ENCODE measurements at places on chromosomes 6 and 20. TPM values are rescaled to one million over a fixed set of nuclear protein-coding genes. Genes with fewer than 3 reads are reported as not detected.

GRCh38 chr6:148501178-148501590 is 158.5 kb downstream of the SASH1 start:
- DNase-seq: no peak

The PHACTR1 gene
- total RNA-seq: 1.6 TPM

GRCh38 chr6:113733381-113733780 is 123.8 kb upstream of the MARCKS start:
- no peak for DNase-seq

DNA sequence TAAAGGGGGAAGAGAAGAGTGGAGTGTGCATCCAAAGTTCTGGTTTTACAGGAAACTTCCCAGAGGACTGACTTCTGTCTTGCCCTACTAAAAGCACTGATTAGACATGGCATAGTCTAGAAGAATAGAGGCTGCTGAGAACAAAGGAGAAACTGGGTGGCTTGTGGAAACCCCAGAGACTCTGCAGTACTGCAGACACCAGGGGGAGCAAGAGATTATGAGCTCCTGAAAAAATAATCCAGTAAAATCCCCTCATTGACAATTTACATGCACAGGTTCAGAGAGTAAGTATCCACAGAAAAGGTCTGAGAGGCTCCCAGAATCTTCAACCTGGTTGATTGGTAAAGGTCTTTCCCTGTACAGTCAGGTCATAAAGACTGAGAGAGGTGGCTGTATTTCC is 48.7 kb upstream of the CLVS2 start:
- DNase-seq: no peak

The LY6G6C gene
- not detected for total RNA-seq

DNA sequence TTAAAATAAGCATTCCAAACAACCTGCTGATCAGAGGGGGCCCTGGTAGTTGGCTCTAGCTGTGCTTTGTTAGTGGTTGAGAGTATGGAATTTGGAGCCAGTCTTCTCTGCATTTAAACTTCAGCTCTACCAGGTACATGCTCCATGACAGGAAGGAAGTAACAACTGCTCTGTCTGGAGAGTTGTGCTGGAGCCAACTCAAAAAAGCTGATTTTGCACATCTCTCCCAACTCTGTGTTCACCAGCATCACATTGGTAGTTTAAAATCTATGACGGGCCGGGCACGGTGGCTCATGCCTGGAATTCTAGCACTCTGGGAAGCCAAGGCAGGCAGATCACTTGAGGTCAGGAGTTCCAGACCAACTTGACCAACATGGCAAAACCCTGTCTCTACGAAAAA is 68.8 kb upstream of the BMP2 start:
- no peak for DNase-seq

- DNase-seq: no peak
These were observed 401.7 kb downstream of the ZFAND3 start for GRCh38 chr6:38221251-38221650.

The FAM217A gene
- total RNA-seq: not detected

DNA sequence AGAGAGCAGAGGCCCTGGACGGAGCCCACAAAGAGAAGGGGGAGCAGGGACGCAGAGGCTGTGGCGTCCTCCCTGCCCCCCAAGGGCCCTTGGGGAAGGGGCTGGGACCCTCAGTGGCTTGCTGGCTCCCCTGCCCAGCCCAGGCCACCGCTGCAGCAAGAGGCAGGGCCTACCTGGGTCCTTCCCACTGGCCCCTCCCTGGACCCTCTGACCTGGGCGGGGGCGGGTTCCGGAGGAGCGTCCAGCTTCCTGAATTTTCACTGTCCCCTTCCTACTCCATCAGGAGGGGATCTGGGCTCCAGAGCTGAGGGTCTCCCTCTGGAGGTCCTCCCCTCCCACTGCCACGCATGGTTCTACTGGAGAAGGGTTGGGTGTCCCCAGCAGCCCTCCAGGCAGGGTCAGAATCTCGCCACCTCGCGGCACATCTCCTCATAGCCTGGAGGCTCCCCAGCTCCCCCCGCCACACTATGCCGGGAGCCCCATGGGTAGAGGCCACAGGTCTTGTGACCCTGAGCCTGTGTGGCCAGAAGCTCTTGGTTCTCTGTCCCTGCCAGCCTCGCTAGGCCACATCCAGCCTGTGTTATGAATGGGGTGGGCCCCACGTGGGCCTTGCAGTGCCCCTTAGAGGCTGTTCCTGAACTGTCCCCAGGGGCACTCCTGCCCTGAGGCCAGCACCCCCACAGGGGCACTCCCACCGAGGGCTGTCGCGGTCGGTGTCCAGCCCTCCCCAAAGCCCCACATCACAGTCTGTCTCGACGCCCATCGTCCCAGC is 1.0 kb upstream of the SOX18 start:
- DNase-seq: no peak

- DNase-seq: no peak
These were observed 421.9 kb downstream of the PREX1 start for GRCh38 chr20:48405909-48406308.

DNA sequence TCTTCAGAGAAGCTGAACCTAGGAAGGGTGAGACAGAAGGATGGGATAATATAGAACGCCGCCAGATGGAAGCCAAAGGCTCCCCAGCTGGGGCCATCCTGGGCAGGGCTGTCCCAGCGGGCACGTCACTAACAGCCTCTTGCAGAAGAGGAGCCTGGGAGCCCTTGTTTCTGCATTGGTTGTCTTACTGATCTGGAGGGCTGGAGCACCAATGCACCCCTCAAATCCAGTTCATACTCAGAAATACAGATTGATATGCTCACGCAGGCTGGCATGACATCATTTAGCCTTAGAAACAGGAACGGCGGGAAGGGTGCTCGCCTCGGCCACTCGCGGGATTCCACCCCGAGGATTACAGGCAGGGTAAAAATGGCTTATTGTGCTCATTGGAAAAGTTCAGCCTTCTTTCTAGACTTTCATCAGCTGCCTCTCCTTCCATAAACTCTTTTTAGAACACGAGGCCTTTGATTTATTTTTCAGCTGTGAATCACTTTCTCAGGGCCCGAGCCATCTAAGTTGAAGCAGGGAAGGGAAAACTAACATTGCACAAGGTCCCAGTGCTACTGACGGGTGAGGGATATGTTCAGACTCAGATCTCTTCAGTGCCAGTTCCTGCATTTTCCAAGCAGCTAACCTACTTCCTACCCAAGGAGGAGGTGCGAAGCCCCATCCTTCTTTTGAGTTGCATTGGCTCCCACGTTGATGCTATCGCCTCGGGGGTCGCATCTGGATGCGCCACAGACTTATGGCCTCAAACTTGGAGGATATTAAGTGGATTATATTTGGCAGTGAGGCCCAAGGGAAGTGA is 82.3 kb downstream of the GMPR start:
- no peak for DNase-seq

DNA sequence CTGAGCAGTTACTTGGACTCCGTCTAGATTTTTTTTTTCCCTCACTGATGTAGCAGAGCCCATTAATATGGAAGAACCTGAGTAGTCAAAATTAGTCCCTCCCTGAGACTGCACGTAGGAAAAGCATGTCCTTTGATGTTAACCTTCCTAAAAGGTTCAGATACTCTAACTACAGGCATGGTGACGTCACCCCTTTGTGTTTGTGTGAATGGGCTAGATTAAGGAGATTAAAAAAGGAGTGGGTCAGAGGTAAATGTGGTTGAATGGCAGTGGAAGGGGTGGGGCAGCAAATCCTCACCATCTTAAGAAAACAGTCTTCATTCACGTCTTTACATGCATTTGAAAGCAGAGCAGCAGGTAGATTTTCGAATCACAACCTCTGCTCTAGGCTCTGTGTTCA is 521.1 kb downstream of the TFAP2B start:
- DNase-seq: no peak

- DNase-seq: no peak
These were observed 43.4 kb upstream of the RNF144B start for GRCh38 chr6:18343741-18344140.

The ZNF335 gene
- 24.6 TPM for total RNA-seq

- DNase-seq: no peak
These were observed 283.6 kb downstream of the CDKAL1 start for GRCh38 chr6:20817806-20818320.

DNA sequence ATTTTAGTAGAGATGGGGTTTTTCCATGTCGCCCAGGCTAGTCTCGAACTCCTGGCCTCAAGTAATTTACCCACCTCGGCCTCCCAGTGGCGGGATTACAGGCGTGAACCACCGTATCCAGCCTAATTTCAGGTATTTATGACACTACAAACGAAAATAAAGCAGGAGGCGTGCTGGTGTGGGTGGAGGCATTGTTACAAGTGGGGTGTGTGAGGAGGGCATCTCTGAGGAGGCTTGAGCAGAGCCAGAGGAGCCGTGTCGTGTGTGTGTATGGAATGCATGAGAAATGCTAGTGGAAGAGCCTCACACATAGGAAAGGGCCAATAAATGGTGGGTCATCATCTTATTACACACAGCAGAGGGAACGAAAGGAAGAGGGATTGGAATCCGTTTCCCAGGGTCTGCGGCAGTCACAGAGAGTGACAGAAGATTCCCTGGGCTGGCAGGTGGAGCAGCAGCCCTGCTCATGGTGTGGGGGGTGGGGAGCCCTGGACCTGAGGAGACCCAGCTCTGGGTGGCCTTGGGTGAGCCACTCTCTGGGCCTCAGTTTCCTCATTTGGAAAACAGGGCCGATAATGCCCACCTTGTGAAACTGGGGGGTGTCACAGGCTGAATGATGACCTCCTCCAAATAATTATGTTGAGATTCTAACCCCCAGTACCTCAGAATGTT is 17.2 kb upstream of the PEDS1 start:
- DNase-seq: no peak

The GHRH gene
- total RNA-seq: not detected

Measured in osteocyte (in vitro differentiated cells).